ENCODE measurements at places on chromosomes 16 and 17.
A peak's percentile ranks its signal among the peaks of the same experiment; 100 is the strongest.

GRCh38 chr17:50177983-50178834 is 12.4 kb downstream of the SGCA start:
- peak; percentile 49 for DNase-seq

DNA sequence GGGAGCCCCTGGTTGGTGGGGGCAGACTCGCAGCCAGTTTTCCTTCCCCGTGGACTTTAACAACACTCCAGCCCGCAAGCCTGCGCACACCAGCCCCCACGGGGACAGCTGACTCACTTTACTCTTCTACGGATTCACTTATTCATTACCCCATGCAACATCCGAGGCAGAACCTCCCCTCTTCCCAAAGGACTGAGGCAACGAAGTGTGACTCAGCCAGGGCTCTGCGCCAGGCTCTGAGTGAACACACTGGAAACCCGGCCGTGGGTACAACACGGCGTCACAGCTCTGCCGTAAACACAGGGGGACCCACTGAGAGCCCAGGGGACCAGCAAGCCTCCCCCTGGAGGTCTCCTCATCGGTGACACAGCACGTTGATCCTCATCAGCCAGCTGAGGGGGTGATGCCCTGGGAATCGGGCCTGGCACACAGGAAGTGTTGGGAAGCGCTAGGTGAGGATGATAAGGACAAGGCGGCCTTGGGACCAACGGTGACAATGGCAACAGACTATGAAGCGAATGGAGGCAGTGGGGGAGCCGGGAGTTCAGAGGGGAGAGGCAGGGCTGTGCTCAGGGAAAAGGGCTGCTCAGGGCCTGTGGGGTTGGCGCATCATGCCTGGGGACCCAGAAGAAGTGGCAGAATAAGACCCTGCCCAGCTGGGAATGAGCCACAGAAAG is 14.6 kb downstream of the COTL1 start:
- DNase-seq, result no peak

DNA sequence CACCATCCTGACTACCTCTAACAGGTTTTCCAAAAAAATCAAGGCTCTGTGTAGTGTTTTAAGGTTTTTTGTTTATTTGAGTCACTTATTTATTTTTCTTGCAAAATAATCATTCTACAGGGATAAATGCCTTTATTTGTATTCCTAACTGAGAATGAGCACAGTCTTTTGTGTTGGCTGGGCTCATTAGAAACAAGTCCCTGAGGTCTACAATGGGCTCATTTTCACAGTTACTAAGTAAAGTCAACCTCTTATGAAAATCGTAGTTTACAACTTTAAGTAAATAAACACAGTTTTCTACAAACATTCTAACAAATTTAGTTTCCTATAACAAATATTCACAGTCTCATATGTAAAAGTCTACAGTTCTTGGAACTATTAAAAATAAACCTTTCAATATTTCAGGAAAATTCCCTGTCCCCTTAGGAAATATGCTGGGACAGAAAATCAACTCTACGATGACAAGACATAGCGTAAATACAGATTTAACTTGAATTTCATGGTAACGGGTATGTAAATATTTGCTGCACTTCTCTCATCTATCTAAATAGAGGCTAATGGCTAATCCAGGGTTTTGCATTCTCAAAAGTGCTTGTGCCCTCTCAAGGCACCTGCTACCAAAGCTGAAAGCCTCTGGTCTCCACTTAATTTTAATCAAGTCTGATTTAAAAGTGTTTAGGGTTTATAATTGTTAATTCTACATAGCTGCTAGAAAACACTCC is 31.5 kb upstream of the CDH5 start:
- DNase-seq, result no peak

DNA sequence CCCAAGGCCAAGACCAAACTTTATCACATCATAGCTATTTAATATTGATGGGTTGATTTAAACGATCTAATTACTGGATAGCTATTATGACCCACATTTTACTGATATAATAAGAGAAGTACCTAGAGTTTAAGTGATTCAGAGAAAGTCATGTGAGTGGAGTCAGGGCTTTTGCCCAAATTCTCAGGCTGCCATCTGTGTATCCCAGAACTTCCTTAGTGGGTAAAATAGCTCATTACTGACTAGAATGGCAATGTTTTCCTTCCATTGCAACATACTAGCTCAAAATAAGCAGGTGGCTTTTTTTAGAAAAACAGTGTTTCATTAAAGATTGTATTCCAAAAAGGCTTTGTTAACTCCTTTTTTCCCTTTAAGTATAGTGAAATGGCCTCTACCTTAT is 113.9 kb upstream of the MAF start:
- DNase-seq, result no peak

DNA sequence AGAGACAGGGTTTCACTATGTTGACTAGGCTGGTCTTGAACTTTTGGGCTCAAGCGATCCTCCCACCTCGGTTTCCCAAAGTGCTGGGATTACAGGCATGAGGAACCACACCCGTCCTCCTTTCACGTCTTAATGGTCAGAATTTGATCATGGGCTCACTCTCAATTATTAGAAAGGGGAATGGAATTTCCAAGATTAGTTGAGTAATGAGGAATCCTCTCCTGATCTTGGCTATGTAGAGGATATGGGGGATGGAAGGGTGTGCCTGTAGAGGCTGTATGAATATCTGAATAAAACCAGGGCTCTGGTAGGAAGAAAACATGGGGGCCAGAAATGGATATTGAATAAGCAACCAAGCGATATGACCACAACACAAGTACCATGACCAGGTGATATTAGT is 25.9 kb upstream of the SMURF2 start:
- no peak for DNase-seq

DNA sequence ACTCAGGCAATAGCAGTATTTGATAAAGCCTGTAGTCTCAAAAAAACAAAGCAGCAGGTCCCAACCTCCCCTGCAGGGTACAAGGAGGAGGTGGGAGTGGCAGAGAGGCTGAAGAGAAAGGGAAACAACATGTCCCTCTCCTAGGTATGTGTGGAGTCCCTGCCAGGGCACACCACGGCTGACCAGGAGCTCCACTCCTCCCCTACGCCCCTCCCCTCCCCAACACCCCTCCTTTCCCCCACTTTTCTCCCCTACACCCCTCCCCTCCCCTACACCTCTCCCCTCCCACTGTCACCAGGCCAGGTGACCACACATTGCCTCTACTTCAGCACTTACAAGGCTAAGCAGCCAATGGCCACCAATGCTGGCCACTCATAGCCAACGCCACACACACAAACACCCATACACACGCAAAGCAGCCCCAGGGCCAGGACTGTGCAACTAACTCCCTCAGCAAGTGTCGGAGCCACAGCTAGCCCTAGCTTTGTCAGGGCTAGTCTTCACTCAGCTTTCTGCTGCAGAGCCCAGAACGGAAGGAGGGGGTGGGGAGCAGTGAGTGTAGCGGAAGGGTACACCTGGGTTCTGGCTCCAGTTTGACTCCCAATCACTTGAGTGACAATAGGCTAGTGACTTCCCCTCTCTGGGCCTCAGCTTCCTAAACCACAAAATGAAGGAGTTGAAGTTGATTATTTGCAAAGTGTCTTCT is 8.2 kb downstream of the CAVIN1 start:
- no peak for DNase-seq

DNA sequence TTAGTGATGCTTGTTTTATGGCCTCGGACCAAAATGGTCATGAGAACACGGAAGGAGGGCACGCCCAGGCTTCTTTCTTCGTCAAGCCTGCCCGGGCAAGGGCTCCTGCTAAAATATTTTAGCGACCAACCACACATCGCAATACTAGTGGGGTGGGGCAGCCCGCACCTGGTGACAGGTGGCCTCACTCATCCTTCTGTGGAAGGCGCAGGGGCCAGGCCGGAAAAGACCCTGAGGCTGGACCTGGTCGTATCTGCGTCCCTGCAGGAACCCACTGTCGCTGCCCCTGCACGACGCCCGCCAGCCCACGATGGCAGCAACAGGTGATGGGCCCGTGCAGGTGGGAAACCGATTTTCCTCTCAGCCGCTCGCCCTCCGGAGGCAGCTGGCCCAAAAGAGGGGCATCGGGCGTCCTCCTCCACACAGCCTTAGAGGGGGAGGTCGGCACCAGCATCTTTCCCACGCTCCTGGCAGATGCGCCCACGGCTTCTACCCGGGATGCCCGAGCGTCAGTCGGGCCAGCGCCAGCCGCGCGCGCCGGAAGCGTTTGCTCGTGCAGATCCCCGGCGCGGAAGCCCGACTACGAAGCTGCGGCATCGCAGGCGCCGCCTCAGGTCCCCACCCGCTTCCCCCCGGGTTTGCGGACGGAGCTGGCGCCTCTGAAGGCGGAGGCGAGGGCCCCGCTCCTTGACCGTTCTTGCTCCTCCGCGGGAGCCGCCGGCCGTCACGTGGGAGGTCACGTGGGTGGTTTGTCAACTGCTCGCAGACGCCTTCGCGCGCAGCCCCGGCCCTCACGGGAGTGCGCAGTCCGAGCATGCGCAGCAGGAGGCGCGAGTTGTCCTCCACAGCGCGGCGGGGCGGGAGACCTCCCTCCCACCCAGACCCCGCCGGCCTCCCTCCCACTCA is 22.8 kb upstream of the FOXK2 start:
- peak; percentile 81 for DNase-seq

- no peak for DNase-seq
These were observed 226.1 kb downstream of the C16orf78 start for GRCh38 chr16:49599704-49600103.

DNA sequence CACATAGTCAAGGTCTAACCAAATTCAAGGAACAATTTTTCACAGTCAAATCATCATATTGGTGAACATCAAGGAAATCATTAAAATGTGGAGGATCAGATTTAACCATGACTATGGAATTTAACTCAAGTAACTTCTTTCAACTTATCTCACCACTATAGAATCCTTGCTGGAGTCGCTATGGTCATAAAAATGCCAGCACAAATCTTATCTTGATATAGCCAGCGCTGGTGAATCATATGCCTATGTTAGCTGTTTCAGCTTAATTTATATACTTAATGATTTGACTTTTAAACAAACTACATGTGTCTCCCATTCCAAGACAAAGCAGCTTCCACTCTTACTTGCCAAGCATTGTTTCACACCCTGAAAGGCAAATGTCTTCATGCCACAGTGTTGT is 416.4 kb downstream of the CDH11 start:
- DNase-seq, result no peak

GRCh38 chr17:15261258-15261801 is 3.8 kb downstream of the PMP22 start:
- no peak for DNase-seq

GRCh38 chr17:3903051-3903825 is 10.4 kb upstream of the CAMKK1 start:
- no peak for DNase-seq

GRCh38 chr16:84547546-84548061 is 43.1 kb upstream of the MEAK7 start:
- no peak for DNase-seq

DNA sequence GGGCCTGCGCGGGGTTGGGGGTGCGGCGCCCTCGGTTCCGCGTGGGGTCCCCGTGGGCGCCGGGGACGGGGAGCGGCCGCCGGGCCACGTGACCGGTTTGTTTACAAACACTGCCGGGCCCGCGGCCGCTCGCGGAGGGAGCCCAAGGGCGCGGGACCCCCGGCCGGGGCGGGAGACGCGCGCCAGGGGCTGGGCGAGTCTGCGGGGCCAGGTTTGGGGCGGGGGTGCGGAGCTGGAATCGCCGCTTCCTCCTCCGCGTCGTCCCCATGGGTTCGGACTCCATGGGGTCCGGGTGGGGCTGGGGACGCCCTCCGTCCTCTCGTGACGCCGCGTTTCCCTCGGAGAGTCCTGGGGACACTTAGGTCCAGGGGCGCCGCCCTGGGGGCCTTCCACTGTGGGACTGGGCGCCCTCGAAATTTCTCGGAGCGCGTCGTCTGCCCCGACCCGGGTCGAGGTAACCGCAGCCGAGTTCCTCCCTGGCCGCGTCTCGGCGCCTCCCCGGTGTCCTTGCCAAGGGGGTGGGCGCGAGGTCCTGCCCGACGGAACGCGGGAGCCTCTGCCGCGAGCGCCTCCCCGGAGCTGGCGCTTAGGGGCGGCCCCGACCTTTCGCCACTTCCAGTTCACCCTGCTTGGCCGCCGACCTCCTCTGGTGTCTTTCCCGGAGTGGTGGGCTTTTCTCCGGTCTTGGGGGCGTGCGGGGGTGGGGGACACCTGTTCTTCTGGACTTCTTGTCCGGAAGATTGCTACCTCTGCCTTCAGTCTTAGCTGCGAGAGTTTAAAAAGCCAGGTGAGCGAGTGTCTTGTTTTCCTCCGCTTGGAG is 684 bp downstream of the YPEL2 start:
- no peak for DNase-seq

GRCh38 chr17:49677933-49678847 is at the start of gene SPOP:
TSS of gene SPOP (minus strand) at chr17:49678097. CDS start at chr17:49622810, 55,287 bp downstream.
- DNase-seq, result peak; percentile 95

DNA sequence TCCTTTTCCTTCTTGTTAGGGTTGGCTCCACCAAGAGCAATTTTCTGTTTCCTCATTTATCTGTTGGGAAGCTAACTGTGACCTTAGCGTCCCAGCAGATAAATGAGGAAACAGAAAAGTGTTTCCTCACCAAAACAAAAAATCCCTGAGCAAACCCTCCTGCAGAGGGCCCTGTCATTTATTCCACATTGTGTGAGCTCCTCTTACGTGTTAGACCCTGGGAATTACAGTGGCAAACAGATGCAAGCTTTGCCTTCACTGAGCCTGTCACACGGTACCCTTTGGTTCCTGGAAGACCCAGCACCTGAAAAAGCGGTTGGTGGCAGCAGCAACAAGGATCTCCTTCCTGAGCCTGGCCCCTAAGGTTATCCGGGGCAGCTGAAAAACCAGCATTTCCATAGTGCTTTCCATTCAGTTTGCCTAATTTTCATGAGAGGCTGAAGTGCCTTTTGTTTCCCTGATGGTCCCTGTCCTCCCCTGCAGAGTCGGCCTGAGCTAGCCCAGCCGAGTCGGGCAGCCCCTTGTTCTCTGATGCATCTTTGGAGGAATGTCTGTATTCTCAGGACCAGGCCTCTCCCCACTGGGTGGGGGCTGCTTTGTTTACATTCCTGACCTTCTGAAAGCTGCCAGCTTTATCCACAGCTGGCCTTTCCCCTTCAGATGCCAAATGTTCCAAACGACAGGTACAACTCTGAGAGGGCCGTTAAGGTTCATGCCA is 34.7 kb downstream of the YPEL2 start:
- no peak for DNase-seq

DNA sequence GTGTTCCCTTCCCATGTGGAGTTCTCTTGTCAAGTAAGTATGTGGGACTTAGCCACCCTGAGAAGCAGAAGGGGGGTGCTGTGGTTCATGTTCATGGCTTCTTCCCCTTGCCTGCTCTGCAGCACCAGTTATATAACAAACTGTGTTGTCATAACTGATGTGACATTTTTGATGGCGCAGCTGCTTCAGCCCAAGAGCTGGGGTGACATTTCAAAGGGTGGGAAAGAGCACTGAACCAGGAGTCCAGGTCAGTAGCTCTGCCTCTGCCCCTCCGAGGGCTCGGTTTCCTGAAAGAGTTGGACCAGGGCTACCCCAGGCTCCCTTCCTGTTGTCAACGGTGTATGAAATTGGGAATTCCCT is 7.4 kb downstream of the GNAO1 start:
- DNase-seq, result no peak
